ENCODE measurements at places on chromosomes 1 and 21.

DNA sequence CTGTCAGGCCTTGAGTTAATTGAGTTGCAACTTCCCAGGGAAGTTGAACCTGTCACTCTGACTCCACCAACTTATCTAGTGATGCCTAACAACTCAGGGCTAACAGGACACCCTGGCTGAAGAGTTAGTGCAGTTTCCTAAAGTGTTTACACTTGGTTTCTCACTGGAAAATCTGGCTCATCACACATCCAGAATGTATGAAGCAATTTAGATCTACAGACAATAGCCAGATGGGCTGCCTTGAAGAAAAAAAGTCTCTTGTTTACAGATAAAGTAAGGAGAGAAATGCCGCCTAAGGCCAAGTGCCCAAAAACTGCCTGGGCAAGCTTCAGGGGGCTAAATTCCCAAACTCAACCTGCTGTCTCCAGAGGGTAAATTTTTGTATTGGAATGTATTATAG is 446.3 kb upstream of the NCAM2 start:
- no peak for DNase-seq

GRCh38 chr1:31127266-31127665 is 61.7 kb upstream of the PUM1 start:
- DNase-seq, result no peak

DNA sequence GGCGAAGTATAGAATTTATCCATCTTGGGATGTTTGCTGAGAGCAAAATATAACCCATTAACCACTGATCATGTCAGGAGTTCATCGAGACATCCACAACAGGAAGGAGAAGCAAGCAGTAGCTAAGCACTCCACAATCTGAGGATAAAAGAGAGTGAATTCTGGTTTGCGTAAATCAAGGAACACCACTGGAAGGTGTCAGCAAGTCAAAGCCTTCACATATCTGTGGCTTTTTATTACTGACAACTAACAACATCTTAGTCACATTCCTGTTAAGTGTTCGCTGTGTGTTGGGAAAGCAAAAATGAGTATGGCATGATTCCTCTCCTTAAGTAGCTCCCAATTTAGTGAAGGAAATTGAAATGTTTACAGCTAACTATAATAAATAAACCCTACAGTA is 44.5 kb upstream of the DARS2 start:
- no peak for DNase-seq

GRCh38 chr1:215780139-215780538 is 213.0 kb downstream of the KCTD3 start:
- DNase-seq, result no peak

DNA sequence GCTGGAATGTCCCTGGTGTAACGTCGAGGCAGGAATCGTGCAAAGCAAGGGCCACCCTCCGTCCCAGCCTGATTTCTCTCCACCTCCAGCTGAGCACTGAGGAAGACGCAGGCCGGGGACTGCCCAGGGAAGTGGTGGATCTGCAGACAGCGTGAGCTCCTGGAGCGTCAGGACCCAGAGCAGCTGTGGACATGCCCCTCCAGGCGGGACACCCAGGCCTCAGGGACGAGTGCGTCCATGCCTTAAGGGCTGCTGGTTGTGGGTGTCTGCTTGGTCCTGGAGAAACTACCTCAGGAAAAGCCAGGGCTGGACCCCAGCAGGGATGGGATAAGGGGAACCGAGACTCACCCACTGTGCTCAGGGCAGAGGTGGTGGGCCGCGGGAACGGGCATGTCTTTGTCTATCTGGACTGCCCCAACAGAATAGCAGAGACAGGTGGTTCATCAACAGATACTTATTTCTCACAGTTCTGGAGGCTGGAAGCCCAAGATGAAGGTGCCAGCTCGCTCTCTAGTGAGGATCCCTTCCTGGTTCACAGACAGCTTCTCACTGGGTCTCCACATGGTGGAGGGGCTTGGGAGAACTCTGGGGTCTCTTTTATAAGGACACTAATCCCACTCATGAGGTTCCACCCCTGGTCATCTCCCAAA is 5.8 kb upstream of the MMEL1 start:
- no peak for DNase-seq

DNA sequence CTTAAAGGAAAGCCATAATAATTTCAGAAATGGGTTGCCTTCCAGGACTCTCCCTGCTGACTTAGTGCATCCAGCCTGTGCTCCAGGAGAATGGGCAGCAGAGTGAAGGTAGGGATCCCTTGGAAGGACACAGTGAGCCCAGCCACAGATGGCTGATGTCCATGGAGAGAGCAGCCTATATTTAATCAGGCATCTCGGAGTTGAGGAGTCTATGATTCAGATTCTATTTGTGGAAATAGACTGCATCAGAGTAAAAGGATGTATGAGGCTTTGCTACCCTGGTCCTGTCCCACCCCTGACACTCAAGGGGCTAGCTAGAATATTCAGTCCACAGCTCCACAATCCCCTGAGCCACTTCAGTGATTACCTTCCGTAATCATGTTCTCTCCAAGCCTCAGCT is 43.8 kb upstream of the PBX1 start:
- DNase-seq, result no peak

GRCh38 chr1:171718216-171718615 is 23.6 kb downstream of the VAMP4 start:
- no peak for DNase-seq

DNA sequence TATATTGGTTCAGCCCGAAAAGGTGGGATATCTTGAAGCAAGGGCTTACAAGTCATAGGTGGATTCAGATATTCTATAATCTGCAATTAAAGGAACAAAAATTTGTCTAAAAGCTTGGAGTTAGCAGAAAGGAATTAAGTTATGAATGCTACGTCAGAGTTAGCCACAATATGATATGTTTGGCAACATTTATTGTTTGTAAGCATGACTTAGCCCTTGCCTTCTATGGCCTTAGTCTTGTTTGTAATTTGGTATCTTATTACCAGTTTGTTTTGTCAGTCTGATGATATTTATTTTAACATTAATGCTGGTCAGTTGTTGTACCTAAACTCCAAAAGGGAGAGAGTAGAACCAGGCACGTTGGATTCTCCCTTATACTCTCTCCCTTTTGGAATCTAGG is 43.1 kb upstream of the SUCO start:
- DNase-seq, result no peak

GRCh38 chr1:68132426-68133130 is 82.2 kb upstream of the DIRAS3 start:
- no peak for DNase-seq

DNA sequence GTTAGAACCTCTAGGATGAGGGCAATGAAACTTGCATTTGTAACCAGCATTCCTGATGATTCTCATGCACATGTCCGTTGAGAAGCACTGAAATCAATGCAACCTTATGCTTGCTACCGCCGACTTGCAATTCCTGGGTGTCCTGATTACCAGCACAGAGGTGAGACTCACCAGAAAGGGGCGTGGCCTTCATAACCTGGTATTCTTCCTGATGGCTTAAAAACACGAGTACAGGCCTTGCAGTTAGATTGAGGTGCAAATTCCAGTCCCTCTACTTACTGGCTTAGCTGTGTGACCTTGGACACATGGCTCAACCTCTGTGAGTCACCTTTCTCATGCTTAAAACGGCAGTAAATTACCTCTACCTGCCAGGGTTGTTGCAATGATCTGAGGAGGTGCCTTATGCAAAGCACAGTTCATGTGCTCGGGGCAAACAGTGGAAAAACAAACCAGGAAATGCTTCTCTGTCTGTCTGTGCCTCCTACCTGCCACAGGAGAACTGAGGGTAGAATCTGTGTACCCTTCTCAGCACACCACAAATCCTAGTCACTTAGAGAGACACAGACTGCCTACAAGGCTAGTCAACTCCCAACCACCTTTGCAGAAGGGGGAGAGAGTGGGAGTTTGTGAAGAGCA is 39.1 kb upstream of the ECE1 start:
- DNase-seq, result peak; percentile 75

- DNase-seq, result no peak
These were observed 11.8 kb upstream of the RPF1 start for GRCh38 chr1:84467298-84467697.
